ENCODE measurements at places on chromosomes 5 and 9.

GRCh38 chr9:70484232-70485130, 70.0 kb upstream of the KLF9 start:
- H3K27ac ChIP-seq = no peak overlapping the region
- H3K4me1 ChIP-seq = peaks cover 2% of the 10 kb centered on the region
- H3K4me3 ChIP-seq = no peak overlapping the region
- H3K27me3 ChIP-seq = no peaks in the 10 kb centered on the region
- no peaks in the 10 kb centered on the region for H3K36me3 ChIP-seq

- no peak overlapping the region for H3K27ac ChIP-seq
- no peaks in the 10 kb centered on the region for H3K36me3 ChIP-seq
- H3K4me3 ChIP-seq = no peak overlapping the region
- no peak for DNase-seq
Observed at GRCh38 chr9:122164286-122164685, 4.6 kb downstream of the MORN5 start.

DNA sequence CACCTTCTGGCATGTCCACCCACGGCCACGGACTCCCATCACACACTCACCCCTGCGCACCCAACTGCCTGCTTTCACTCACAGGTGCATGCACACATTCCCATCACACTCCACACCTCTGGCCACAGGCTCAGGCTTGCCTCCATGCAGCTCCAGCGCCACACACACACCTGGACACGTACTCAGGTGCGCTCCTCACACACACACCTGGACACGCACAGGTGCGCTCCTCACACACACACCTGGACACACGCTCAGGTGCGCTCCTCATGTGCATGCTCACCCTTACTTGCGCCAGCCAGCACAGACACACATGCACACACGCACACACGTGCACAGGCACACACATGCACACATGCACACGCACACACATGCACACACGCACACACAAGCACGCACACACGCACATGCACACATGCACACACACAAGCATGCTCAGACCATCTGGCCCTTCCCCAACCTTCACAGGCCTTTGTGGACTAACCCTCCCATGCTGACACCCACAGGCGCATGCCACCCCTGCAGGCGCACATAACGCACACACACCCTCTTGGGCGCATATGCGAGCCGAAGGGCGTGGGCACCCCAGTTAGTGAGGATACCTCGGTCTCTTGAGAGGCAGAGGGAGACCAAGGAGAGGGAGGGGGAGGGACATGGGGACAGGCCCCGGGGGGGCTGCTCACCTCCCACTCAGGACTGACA, 8.3 kb downstream of the GRIN1 start:
- H3K4me1 ChIP-seq = no peaks in the 10 kb centered on the region
- no peak overlapping the region for H3K4me3 ChIP-seq
- H3K36me3 ChIP-seq = no peaks in the 10 kb centered on the region
- H3K27ac ChIP-seq = no peak overlapping the region

DNA sequence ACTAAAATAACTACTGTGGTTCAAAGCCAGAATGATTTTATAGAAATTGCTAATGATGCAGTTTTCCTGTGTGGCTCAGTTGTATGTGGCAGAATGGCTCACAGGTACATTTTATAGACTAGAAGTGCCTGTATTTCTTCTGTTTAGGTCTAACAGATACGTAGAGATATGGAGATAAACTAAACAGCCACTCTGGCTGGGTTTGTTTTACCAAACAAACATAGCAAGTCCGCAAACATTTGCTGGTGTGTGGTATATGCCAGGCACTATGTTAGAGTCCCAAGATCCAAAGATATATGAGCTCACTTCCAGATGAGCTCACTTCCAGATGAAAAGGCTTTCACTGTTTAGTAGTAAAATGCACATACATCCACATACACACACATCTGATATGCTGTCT, 24.4 kb downstream of the ADRB2 start:
- no peak for DNase-seq
- no peaks in the 10 kb centered on the region for H3K36me3 ChIP-seq
- H3K27ac ChIP-seq = no peak overlapping the region
- peaks cover 17% of the 10 kb centered on the region for H3K4me1 ChIP-seq

DNA sequence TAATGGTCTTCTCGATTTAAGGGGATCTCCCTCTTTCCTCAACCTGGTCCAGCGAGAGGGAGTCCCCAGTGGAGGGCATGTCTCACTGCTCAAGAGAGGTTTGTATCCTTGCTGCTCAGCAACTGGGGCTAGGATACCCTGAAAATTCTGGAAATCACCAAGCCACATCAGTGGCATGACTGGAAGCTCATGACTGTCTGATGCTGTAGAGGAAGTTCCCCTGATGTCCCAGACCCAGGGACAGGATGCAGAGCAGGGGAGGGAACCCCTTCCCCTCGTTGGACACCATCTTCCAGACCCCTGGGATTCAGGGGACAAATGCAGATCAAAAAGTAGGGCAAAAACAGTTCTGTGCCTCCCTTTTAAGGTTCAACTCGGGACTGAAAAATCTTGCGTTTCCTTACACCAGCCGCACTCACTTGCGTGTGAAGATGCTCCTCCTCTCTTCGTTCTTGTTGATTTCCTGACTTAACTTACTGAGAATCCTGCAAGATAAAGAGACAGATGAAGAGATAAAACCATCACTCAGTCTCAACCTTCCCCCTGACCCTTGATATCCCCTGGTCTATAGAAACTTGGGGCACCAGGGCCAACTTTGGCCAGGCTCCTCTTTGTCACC, 22.1 kb downstream of the LCP2 start:
- H3K27me3 ChIP-seq = no peaks in the 10 kb centered on the region
- H3K4me1 ChIP-seq = peaks cover 91% of the 10 kb centered on the region
- H3K36me3 ChIP-seq = peaks cover 58% of the 10 kb centered on the region
- DNase-seq = peak; percentile 63
- peak overlapping the region; percentile 68 for H3K4me3 ChIP-seq

GRCh38 chr5:171630350-171631065, 155.1 kb upstream of the SMIM23 start:
- H3K4me1 ChIP-seq = no peaks in the 10 kb centered on the region
- H3K4me3 ChIP-seq = no peak overlapping the region
- peaks cover 4% of the 10 kb centered on the region for H3K27me3 ChIP-seq
- H3K27ac ChIP-seq = no peak overlapping the region

- peaks cover 5% of the 10 kb centered on the region for H3K36me3 ChIP-seq
- no peak for DNase-seq
- H3K4me1 ChIP-seq = peaks cover 12% of the 10 kb centered on the region
- H3K4me3 ChIP-seq = no peak overlapping the region
- H3K27ac ChIP-seq = no peak overlapping the region
Observed at GRCh38 chr9:134027561-134027960, 2.3 kb downstream of the BRD3OS start.

- H3K27me3 ChIP-seq = no peaks in the 10 kb centered on the region
- no peak overlapping the region for H3K27ac ChIP-seq
- no peak overlapping the region for H3K4me3 ChIP-seq
- no peaks in the 10 kb centered on the region for H3K36me3 ChIP-seq
Observed at GRCh38 chr5:121273833-121274433, 577.7 kb upstream of the FTMT start.

DNA sequence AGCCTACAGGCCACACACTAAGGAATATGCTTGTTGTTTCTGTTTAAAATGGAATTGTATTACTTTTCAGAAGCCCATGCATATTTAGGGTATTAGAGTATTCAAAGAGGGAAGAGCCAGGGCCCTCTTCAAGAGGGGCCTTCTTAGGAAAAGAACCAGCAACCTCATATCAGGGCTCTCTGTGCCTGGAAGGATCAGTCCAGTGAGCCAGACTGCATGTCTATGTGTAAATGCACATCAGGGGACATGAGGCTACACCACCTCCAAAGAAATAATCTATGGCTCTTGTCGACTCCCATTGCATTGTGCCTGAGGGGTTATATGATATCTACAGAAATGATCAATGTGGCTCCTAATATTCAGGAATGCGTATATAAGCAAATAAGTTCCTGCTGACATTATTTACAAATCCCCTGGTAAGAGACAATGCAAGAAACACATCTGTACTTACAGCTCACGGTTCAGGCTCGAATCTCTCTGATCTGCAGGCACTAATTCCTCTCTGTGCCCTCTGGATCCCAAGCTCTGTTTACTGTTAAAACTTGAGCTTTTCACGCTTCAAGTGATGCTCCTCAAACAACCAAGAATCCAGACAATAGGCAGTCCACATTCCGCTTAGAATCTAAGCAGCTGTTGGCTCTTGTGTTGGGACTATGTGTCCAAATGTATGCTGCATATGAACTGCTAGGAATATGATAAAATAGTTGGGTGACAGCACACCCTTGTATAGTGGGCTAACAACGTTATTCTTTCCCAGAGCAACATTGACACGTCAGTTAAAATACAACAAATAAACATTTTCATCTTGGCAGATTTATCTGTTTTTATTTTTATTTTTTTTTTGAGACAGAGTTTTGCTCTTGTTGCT, 150.2 kb upstream of the KLF9 start:
- peak overlapping the region; percentile 51 for H3K4me3 ChIP-seq
- peaks cover 18% of the 10 kb centered on the region for H3K4me1 ChIP-seq
- no peaks in the 10 kb centered on the region for H3K36me3 ChIP-seq
- H3K27me3 ChIP-seq = no peaks in the 10 kb centered on the region
- peak overlapping the region; percentile 60 for H3K27ac ChIP-seq

GRCh38 chr9:10706788-10707187, 94.0 kb upstream of the PTPRD start:
- no peak overlapping the region for H3K27ac ChIP-seq
- no peaks in the 10 kb centered on the region for H3K27me3 ChIP-seq
- no peaks in the 10 kb centered on the region for H3K4me1 ChIP-seq

DNA sequence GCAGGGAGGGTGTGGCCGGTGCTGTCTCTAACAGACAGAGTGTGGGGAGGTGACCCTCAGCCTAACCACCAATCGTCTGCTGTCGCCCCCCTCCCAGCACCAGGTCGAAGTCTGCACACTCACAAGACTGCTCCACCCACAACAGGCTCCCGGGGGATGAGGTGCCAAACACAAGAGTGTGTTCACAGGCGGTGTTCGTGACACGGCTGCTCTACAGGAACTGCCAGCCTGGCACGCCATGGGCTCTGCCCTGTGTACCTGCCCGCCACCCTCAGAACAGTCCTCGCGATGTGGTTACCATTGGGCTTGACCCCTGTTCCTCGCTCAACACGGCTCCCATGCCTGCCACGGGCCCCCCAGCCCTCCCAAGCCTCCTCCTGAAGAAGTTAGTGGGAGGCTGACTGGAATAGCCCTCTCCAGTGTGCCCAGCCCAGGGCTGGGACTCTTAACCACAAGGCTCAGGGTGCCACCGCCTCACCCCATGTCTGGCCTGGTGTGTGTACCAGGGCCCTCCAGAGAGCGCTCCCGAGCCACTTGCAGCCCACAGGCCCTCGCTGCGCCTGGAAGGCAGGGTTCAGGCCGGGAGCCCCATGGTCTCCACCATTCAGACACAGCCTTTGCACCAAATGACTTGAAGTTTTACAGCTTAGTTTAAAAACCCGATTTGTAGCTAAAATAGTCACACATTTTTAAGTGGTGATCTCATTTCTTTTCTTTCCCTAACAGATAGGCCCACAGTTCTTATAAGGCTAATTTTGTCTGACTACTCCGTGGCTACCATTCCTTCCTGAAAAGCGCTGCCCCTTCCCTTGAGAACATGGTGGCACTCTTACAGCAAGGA, 102.5 kb downstream of the CAMSAP1 start:
- H3K27ac ChIP-seq = no peak overlapping the region
- no peak overlapping the region for H3K4me3 ChIP-seq
- H3K36me3 ChIP-seq = peaks cover 7% of the 10 kb centered on the region
- no peak for DNase-seq
- no peaks in the 10 kb centered on the region for H3K27me3 ChIP-seq

GRCh38 chr5:178174456-178174855, 12.7 kb downstream of the GMCL2 start:
- H3K27ac ChIP-seq = no peak overlapping the region
- no peaks in the 10 kb centered on the region for H3K27me3 ChIP-seq
- H3K4me3 ChIP-seq = no peak overlapping the region
- no peaks in the 10 kb centered on the region for H3K36me3 ChIP-seq
- no peak for DNase-seq

DNA sequence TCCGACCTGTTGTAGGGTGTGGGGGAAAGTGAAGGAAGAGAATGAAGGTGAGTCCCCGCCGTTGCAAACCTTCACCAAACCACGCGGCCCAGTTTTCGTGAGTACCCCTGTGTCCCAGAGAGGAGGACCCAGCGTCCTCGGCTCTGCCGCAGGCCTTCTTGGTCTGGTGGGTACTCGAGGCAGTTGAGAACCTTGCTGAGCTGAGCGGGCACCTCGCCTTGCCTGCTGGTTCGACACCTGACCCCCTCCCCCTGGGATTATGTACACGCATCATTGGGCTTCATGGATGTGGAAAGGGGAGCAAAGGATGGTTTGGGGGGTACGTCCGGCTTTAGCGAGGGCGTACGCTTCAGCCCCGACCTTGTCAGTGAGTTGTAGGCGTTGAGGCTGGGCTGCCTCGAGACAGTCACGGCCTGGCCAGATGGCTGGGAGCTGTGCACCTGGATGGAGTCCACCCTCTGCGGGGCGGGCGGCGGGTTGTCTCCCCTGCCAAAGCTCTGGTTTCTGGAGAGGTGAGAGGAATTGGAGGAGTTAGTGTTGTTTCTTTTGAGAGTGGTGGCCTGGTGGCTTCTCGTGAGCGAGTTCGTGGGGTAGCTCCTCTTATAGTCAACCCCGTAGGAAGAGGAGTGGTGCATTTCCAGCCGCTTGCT, 128.1 kb downstream of the SEMA6A start:
- H3K36me3 ChIP-seq = peaks cover 2% of the 10 kb centered on the region
- no peak overlapping the region for H3K4me3 ChIP-seq
- no peak overlapping the region for H3K27ac ChIP-seq
- no peaks in the 10 kb centered on the region for H3K4me1 ChIP-seq
- no peak for DNase-seq
- H3K27me3 ChIP-seq = no peaks in the 10 kb centered on the region

- H3K36me3 ChIP-seq = no peaks in the 10 kb centered on the region
- H3K4me1 ChIP-seq = no peaks in the 10 kb centered on the region
- DNase-seq = no peak
- no peaks in the 10 kb centered on the region for H3K27me3 ChIP-seq
- no peak overlapping the region for H3K27ac ChIP-seq
- H3K4me3 ChIP-seq = no peak overlapping the region
Observed at GRCh38 chr5:149156435-149157083, 15.3 kb downstream of the ABLIM3 start.

DNA sequence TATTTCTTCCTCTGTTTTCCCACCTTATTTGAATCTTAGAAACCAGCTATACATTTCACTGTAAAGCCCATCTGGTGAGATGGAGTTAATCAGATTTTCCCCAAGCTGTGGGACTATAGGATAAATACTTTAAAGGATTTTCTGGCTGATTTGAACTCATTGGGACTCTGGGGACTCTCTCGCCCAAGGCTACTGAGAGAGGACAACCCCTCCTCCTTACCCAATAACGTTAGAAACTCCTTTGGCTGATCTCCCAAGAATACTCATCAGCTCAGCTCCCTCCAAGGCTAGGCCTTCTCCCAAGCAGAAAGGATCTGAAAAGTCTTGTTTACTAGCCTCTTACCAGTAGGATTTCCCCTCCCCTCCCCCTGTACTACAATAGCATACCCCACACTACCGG, 1.5 kb upstream of the GLRA1 start:
- H3K27me3 ChIP-seq = peaks cover 3% of the 10 kb centered on the region
- H3K36me3 ChIP-seq = no peaks in the 10 kb centered on the region
- no peak overlapping the region for H3K4me3 ChIP-seq
- no peak overlapping the region for H3K27ac ChIP-seq
